ENCODE measurements at places on chromosomes 13 and 19.

GRCh38 chr19:21047716-21048115 is 27.3 kb downstream of the ZNF430 start:
- ATAC-seq = no peak

- no peak for ATAC-seq
These were observed 12.8 kb downstream of the ZNF791 start for GRCh38 chr19:12623361-12624031.

DNA sequence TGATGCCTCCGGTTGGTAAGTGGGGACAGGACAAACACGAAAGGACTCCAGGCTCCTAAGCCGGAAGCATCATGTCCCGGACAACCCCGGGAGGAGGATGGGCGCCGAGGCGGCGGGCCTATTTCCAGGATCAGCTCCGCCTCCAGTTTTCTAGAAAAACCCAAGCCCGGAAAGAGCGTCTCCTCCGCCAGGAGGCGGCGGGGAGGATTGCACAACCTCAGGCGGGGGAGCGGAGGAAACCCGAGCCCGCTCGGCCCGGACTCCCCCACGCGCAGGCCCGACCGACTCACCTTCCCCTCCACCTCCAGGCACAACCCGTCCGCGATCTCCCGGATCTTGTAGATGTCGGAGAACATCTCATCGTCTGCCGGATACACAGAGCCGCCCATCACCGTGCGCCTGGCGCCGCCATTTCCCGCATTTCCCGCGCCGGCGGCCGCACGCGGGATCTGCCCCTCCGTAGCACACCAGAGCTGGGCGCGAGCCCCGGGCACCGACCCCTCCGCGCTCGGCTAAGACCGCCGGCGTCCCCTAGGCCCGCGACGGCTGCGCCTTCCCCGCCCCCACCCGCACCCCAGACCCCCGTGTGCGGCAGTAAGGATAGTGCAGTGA is 455 bp downstream of the TPT1 start:
- ATAC-seq = peak; percentile 63

DNA sequence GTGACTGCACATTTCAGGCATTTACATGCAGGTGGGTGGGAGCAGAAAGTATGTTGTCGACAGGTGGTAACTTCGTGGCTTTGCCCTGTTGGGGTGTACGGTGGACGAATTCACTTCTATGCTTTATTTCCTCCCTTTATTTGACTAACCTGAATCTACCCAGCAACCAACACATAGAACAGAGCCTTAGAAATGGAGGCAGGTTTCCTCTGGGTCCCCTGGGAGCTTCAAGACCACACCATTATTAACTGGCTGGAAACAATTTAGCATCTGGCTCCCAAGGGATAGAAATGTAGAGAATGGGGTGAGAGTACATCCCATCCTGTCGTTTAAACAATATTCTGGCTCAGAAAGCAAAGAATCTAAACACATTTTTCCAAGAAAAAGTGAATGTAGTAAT is 244.4 kb downstream of the DLEU7 start:
- ATAC-seq = no peak

DNA sequence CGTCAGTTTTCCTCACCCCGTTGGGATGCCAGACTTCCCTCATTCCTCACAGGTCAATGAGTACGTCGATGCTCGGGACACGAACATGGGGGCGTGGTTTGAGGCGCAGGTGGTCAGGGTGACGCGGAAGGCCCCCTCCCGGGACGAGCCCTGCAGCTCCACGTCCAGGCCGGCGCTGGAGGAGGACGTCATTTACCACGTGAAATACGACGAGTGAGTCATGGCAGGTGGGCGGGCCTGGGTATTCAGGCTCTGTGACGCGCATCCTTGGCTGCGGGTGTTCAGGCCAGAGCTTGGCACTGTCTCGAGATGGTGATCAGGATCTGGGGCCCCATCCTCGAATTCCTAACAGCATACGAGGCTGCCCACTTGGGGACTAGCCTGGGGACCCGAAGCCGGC is 21.4 kb downstream of the UHRF1 start:
- no peak for ATAC-seq

GRCh38 chr13:44921931-44922758 is 67.1 kb downstream of the NUFIP1 start:
- peak; percentile 68 for ATAC-seq

DNA sequence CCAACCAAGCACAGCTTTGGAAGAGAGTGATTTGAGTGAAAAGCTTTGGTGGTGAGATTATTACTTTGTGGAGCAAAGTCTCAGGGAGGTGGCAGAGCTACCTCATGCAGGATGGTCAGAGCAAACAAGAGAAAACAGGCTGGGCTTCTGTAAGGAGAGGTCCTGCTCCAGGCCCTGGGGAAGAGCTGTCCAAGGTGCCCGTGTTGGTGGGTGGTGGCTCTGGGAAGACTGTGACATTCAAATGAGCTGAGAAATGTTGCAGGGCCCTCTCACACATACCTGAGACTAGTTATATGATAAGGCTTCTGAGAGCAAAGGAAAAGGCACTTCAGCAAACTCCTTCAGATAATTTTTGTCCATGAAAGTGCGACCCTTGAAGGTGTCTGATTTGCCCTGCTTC is 205.5 kb upstream of the SOX21 start:
- no peak for ATAC-seq

DNA sequence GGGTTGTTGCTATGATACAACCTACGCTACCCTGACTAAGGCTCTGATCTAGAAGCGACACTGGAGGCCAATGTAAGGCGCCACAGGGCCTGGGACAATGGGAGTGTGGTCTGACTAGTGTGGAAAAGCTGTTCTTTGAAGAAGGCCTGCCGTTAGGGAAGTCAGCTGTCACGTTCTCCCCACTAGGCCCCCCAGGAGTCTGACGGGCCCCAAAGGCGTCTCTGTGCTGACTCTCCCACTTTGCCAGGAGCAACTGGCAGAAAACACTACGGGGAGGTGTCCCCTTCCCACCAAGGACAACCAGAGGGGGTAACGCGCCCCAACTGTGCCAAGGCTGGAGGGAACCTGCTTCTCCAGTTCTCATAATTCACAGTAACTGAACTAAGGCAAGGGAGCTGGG is 25.3 kb upstream of the EIF3G start:
- ATAC-seq = no peak

GRCh38 chr19:16375157-16375935 is 50.7 kb downstream of the KLF2 start:
- ATAC-seq = no peak

DNA sequence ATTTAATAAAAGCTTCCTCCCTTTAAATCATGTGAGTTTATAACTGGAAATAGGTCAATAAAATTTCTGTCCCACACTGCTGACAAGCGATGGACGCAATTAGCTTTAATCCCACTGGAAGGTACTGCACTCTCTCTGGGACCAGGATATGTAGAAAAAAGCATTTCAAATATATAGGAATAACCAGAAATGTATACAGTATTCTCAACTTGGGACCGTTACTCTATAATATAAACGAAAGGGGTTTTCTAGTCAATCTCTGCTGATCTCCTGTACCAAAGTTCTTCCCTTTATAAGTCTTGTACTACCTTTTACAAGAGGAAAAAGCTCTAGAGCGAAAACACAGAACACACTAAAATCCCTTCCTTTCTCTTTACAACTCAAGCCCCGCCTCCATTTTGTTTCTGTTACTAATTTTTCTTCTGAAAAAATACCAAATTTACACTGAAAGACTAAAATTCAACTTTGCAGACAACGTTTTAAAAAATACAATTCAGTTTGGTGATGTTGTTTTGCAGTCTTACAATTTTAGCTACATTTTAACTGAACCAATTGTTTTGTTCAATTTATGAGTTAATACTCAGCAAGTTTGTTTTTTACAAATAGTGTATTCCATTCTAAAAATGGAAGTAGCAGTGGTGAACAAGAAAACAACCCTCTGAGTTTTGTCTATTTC is 1.7 kb upstream of the USPL1 start:
- ATAC-seq = no peak

DNA sequence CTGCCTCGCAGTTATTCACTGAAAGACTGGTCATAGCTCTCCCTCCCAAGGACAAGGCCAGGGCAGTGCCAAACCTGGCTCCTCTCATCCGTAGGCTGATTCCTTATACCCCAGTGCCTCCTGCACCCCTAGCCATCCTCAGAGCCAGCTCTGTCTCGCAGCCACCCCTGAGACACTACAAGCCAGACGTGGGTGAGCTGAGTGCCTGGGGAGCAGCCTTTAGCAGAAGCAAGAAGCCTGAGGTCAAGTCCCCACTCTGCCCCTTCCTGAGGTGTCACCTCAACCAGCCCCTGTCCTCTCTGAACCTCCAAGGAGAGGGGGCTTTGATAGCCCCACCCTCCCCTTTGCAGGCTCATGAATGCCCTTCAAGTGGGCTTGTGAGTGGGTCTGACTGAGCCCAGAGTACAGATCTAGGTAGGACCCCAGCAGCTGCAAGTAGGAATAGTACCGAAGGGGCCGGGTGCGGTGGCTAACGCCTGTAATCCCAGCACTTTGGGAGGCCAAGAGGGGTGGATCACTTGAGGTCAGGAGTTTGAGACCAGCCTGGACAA is 14.8 kb upstream of the AKAP8L start:
- no peak for ATAC-seq
